Spleen (tissue), 13 donors: ENCODE measurements at places on chromosomes 2 and 18. TPM values are rescaled to one million over a fixed set of nuclear protein-coding genes. Genes with fewer than 3 reads are reported as not detected.
A peak's percentile ranks its signal among the peaks of the same experiment; 100 is the strongest.

DNA sequence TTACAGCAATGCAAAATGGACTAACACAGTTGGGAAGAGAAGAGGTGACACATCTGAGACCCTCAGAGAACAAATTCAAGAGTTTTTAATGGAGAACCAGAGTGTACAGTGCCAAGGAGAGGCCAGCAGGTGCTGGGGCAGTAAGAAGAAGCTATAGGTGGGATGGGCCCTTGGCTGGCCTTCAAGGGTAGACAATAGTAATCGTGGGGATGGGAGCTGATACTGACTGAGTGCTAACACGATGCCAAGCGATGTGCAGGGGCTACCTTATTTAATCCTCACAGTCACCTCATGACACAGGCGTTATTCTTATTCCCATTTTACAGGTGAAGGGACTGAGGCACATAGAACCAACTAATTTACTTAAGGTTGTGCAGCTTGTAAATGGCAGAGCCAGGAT lies 131.9 kb upstream of the ID2 start:
- no peak for DNase-seq

VWA3B gene
- polyA plus RNA-seq = 0.02 TPM

DNA sequence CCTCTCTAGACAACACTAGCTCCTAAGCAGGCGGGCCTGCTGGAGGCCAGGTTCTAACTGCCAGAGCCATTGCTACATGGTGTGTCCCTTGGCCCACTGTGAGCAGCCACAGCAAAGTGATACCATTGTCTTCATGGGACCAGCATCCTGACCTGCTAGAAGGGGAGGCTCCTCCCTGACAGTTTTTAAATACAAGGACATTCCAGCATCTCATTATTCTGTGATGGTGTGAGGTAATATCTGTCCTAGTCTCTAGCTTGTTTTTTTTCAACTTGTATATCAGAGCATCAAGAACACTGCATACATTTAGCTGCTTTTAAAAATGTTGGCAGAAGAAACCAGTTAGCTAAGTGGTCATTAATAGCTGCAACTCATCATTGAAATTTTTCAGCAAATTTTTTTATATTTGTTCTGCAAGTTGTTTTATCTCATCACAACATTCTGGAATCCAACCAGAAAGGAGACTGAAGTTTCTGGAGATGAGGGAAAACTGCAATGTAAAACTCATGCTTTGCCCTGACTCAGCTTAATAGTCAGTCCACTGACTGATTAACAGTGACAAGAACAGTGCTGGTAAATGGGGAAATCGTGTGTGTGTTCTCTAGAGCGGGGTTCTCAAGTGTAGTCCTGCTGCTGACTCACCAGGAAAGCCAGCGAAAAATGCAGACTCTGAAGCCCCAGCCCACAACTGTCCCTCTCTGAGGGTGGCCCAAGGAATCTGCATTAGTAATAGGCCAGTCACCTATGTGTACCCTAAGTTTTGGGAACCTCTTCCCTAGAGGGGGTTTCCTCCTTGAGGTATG lies 17.8 kb downstream of the MAPRE3 start:
- no peak for DNase-seq

DNA sequence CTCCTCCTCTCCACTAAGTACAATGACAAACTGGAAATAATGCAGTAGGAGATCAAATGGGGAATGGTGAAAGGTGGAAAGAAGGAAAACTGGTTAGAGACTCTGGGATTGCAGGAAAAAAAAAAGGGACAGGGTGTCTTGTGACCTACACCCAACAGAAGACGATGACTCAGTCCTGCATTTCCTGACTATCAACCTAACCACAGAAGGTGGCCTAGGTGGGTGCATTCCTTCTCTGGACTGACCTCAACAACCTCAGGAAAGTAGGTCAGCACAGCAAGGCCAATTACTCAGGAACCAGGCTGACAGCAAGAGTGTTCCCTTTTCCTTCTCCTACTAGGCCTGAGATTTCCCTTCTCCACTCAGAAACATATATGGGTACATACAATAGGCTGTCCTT lies 1386.4 kb upstream of the ZEB2 start:
- DNase-seq = no peak

- peak; percentile 69 for DNase-seq
Observed at GRCh38 chr2:10431797-10432196, 16.3 kb downstream of the ODC1 start.

DNA sequence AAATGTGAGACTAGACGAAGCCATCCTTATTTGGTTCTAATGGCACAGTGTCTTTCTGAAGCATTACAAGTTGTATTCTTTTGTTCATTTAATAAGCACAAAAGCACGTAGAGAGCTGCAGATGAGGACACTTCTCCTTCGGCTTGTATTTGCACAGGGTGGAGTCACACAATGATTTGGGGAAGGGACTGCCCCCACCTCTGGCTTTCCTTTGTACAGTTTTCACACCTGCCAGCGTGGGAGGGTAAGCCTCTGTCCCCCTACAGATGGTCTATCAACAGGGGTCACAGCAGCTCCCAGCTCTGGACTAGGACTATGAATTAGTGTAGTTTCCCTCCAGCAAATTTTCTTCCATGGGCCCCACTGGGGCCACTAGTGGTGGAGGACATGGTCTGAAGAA lies 108.2 kb upstream of the KLHL14 start:
- DNase-seq = no peak

SP5 gene
- polyA plus RNA-seq = not detected

- DNase-seq = no peak
Observed at GRCh38 chr18:2091937-2092336, 479.4 kb downstream of the METTL4 start.

LIMS2 gene
- polyA plus RNA-seq = 437 TPM

GRCh38 chr2:166609183-166609959 lies 115.3 kb upstream of the SCN7A start:
- no peak for DNase-seq

TLX2 gene
- polyA plus RNA-seq = 0.05 TPM

DNA sequence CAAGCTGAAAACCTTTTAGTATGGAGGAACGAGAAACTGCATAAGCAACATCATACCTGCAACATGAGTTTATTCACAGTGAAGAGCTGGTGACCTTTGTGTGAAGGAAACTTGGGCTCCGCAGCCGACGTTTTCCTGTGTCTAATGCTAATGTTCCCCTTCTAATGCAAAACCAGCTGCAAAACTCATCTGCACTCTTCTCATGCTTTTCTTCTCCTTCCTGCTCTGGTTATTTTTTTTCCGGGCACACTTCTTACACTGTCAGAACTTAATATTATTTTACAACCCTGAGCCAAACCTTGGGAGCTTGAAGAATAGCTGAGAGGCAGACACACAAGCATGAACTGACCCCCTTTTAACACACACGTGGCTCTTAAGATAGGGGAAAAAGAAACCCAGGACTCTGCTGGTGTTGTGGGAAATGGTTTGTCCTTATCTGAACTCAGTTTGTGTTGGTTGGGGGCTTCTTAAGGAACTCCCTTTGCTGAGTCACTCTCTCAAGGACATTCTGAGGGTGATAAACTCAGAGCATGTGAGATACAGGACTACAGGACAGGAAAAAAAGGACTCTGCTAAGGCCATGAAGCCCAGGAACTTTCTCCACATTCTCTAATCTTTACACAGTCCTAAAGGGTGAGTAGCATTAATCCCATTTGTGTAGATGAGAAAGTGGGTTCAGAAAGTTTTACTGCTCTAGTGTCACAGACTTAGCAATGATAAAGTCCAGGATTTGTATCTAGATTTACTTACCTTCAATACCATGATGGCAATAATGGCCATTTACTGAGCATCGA lies 439.3 kb upstream of the TRIB2 start:
- no peak for DNase-seq

GRCh38 chr2:51971136-51971535 lies 939.2 kb upstream of the NRXN1 start:
- DNase-seq = no peak

GRCh38 chr2:148667113-148667836 lies 22.7 kb downstream of the EPC2 start:
- no peak for DNase-seq

FBXO15 gene
- 2.5 TPM for polyA plus RNA-seq

GRCh38 chr2:101337877-101338276 lies 29.4 kb upstream of the RNF149 start:
- DNase-seq = no peak

DNA sequence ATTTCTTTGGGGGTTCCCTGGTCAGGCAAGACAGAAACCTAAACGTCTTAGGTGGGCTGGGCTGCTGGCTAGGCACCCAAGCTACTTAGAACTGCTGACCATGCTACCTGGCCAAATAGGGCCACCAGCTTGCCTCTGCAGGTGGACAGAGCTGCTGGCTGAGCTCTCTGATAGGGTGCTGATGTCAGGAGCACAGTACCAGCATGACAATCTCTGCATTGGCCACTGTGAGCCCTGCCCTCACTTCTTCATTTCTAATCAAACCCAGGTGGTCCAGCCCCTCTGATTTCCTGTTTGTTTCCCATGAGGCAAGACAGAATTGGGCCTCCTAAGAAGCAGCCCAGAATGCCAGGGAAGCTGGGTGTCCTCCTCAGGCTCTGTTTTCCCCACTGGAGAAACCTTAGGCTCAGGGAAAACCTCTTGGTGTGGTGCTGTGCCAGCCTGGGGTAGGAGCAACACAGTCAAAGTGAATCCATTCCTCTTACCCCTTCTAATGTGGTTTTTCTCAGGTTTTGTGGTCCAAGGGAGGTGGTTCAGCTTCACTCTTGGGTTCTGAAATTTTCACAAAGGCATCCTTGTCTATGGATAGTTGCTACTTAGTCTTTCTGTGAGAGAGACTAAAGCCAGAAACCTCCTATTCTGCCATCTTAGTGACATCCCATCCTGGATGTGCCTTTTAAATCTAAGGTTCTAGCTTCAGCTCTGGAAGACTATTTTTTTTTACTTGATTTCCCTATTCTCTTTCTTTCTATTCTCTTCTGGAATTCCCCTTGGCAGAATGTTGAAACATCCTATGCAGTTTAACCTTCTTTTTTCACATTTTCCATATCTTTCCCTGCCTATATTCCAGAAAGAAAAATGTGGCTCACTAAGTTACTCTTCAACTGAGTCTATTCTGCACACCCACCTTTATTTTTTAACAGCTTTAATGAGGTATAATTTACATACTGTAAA lies 15.2 kb downstream of the SP100 start:
- no peak for DNase-seq

DNA sequence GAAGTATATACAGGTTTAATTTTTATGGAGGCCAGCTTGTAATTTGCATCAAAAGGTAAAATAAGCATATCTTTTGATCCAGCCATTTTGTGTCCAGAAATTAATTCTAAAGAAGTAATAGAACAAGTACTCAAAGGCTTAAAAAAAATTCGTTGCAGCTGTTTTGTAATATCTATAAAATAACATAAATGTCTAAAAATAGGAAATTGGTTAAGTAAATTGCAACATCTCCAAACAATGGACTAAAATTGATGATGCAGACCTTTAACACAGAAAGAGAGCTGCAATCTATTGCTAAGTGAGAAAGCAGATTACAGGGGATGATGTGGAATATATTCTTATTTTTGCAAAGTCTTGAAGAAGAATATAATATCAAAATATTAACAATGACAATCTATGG lies 19.4 kb downstream of the AAK1 start:
- no peak for DNase-seq

GRCh38 chr18:47343291-47343690 lies 91.8 kb upstream of the SKOR2 start:
- DNase-seq = no peak

DNA sequence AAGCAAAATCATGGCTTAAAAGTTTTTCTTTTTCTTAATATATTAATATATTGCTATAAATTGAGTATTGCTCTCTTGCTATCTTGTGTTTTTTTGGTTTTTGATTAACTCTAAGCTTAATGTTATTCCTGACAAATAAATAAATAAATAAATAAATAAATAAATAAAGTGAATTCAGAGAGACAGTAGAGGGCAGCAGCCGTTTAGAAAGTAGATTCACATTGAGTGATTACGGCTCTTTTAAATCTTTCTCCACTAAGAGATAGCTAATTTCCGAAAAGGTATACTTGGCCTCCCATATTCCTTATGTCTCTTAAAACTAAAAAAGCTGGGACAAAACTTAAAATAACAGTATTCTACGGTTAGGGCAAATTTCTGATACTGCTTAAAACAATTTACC lies 34.3 kb downstream of the MSH2 start:
- DNase-seq = no peak

- DNase-seq = peak; percentile 82
Observed at GRCh38 chr2:32627441-32627813, 423 bp upstream of the TTC27 start.

- DNase-seq = no peak
Observed at GRCh38 chr18:27073404-27073830, 111.7 kb downstream of the CHST9 start.

- no peak for DNase-seq
Observed at GRCh38 chr18:79117385-79117784, 48.2 kb downstream of the ATP9B start.

DSG4 gene
- not detected for polyA plus RNA-seq

FAM237A gene
- not detected for polyA plus RNA-seq

DNA sequence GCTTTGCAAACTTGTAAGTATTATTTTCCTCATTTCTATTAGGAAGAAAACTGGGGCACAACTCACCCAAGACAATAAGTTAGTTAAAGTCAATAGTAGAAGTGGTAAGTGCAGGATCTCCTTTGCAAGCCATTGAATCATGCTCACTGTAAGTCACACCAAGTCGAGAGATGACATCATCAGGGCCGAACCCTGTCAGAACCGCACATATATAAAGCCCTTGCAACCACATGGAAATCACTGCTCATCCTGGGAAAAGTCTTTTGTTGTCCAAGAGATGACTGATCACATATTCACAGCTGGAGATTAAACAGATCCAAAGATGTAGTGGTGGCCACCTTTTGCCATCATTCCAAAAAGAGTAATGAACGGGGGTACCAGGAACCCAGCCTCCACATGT lies 484.8 kb upstream of the ID2 start:
- no peak for DNase-seq

CGREF1 gene
- polyA plus RNA-seq = 0.17 TPM
